ENCODE measurements at places on chromosomes 2 and 18.

GRCh38 chr2:200950378-200950777 lies 13.1 kb downstream of the ORC2 start:
- DNase-seq, result no peak

GRCh38 chr18:78771496-78772359 lies 207.9 kb upstream of the SALL3 start:
- no peak for DNase-seq

- DNase-seq, result no peak
Measured at GRCh38 chr18:77250501-77250925, 865 bp downstream of the GALR1 start.

GRCh38 chr18:24553571-24554285 lies 93.3 kb downstream of the HRH4 start:
- no peak for DNase-seq

DNA sequence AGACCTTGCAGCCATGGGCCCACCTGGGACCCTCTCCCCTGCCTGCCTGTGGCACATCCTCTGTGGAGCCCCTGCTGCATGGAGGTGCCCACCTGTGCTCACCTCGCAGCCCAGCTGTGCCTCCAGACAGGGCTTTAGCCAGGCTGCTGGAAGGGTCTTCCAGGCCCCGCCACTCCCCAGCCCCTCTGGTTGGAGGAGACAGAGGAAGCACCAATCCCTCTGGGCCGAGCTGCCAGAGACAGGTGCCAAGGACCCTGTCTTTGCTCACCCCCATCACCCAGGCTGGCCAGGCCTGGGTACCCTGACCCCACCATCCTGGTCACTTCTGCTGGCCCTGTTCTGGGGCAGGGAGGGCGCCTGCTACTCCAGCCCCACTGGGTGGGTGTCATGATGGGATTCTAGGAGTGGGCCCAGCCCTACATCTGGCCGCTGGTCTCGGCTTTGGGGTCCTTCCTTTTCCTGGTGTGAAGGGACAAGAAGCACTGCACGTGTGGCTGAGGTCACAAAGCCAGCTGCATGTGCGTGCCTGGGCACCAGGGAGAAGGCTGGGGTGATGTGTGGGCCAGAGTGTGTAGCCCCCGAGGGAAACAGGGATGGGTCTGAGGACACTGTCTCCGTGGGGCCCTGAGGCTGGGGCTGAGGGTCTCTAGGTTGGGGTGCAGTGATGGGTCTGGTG lies 9.3 kb upstream of the NEU4 start:
- DNase-seq, result no peak

DNA sequence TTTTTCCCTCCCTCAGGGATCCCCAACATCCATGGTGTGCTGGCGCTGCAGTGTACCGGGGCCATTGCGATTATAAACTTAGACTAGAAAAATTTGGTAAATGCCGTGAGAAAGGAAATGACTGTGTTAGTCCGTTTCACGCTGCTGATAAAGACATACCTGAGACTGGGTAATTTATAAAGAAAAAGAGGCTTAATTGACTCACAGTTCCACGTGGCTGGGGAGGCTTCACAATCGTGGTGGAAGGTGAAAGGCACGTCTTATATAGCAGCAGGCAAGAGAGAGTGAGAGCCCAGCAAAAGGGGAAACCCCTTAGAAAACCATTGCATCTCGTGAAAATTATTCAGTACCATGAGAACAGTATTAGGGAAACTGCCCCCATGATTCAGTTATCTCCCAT lies 44.3 kb downstream of the NTSR2 start:
- no peak for DNase-seq

- DNase-seq, result no peak
Measured at GRCh38 chr2:145050134-145050533, 530.2 kb upstream of the ZEB2 start.

DNA sequence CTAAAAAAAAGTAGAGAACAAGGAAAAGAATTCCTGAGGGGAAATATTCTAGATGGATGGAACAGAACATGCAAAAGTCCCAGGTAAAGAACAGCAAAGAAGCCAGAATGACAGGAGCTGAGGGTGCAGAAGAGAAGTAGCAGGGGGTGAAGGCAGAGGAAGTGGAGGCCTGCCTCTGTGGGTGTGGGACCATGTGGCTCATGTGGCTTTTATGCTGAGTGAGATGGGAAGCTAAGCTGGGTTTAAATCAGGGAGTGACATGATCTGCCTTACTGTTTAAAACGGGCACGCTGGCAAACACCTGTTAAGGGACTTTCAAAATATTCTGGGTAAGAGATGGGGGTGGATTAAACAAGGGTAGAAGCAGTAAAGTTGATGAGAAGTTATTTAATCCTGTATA lies 40.0 kb downstream of the GKN2 start:
- DNase-seq, result no peak

All from stimulated activated CD8-positive, alpha-beta memory T cell treated with anti-CD3 and anti-CD28 coated beads, Interleukin-15, amount 100 ng/mL, for 24 hours (primary cell).